HuH-7 (cell line): ENCODE measurements at places on chromosomes 7 and 10.

DNA sequence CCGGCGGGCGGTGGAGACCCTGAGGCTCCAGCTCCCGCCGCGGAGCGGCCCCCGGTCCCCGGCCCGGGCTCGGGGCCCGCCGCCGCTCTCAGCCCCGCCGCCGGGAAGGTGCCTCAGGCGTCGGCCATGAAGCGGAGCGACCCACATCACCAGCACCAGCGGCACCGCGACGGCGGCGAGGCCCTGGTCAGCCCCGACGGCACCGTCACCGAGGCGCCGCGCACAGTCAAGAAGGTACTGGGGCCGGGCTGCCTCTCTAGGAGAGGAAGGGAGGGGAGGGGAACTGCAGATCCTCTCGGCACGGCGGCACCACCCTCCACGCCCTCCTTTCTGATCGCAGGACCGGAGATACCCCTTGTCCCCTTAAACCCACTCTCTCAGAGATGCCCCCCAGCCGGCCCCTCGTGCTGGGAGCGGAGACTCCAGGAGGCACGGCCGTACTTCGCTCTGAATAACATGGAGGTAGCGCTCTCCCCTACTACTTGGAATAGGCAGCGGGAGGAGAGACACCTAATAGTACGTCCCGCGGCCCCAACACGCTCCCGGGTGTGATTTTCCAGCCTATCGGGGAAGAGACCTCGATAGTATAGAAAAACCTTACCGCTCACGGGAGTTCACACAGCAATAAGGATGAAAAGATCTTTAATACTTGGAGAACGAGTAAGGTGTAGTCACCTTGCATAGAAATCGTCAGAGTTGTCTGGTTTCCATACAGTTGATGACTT, 538 bp downstream of the AHCYL2 start:
- DNase-seq, result peak; percentile 40

DNA sequence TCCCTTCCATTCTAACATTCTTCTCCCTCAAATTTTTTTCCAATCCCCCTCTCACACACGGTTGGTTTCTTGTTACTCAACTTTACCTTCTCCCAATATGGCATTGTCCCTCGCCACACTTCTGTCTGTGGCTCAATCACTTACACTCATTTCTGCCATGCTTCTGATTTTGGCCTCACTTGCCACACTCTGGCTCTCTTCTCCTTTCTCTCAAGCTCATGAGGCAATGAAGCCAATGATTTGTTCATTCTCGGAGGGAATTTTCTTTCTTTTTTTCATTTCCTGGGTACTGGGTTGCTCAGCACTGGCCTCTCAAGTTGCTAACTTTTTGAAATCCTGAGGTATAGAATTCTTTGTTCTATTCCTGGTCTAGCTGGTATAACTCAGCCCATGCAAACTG, 4.0 kb upstream of the MYOZ1 start:
- DNase-seq, result no peak

GRCh38 chr7:28088032-28088431, 92.6 kb downstream of the JAZF1 start:
- no peak for DNase-seq

GRCh38 chr10:26540601-26541000, 102.5 kb downstream of the APBB1IP start:
- no peak for DNase-seq

DNA sequence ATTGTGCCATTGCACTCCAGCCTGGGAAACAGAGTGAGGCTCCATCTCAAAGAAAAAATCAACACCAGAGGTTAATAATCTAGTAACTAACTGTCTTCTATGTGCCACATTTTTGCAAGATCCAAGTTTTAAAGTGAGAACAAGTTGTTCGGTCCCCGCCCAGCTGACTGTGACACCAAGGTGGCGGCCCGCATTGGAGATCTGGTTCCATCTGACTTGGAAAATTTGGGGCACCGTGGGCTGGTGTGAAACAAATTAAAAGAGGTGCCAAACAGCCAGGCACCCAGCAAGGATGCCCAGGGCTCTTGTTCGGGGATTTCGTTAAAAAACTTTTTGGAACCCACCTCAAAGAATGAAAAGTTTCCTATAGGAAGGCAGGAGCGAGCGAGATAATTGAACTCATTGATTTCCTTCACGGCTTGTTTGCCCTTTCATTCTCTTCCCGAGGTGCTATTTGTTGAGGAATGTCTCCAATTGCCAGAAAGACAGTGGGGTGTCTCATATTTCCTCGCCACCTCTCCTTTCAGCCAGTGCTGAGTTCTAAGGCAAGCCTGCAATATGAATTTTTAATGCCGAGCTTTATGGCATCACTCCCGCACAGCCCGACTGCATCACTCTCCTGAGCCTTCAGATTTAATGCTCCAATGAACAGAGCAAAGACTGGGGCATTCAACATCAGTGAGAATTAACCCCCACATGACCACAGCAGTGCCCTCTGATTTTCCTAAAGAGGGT, 156.9 kb upstream of the SH2B2 start:
- no peak for DNase-seq

DNA sequence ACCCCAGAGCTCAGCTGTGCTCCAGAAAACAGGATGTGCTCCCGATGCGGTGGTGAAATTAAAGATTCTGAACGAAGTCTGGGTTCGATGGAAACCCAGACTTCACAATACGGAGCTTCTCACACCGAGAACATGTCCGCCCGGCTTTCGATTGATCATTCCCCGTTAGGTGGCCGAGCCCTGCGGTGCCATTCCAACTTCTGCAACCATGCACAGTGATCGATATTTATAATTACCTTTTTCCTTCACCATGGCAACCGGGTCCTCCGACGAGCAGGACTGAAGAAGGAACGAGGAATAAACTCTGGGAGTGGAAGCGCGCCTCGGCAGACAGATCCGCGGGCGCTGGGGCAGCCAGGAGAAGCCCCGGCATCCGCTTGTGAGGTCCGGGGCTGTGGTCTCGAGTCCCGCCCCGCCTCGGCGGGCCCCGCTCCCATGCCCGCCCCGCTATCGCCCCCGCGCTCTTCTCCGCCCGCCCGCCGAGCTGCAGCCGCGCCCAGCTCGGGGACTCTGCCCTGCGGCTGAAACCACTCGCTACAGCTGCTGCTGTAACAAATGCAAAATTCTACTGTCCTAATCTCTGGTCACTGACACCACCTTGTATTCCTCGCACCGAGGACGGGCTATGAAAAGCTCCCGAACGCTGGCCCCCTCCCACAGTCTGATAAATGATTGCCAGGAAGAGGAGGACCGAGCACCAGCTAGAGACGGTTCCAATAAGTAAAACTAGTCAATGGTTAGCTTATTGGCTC, 26.2 kb downstream of the ABLIM1 start:
- DNase-seq, result peak; percentile 60

DNA sequence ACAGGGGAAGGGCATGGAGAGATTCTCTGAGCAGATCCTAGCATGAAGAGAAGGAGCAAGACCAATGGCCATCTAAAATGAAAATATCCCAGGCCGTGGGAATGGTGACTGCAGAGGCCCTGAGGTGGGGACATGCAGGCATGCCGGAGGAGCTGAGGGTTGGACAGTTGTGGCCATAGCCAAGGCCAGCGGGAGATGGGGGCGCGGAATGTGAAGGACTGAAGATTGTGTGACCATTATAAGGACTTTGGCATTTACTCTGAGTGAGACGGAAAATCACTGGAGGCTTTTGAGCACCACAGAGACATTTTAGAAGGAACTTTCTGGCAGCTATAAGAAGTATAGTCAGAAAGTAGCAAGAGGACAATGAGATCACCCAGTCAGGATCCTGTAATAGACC, 341.1 kb downstream of the SFMBT2 start:
- no peak for DNase-seq

GRCh38 chr7:93923296-93923695, 1.8 kb downstream of the GNG11 start:
- DNase-seq, result no peak

- no peak for DNase-seq
Measured at GRCh38 chr10:131249238-131249954, 62.1 kb downstream of the TCERG1L start.
